ENCODE measurements at places on chromosomes 6 and 20.

DNA sequence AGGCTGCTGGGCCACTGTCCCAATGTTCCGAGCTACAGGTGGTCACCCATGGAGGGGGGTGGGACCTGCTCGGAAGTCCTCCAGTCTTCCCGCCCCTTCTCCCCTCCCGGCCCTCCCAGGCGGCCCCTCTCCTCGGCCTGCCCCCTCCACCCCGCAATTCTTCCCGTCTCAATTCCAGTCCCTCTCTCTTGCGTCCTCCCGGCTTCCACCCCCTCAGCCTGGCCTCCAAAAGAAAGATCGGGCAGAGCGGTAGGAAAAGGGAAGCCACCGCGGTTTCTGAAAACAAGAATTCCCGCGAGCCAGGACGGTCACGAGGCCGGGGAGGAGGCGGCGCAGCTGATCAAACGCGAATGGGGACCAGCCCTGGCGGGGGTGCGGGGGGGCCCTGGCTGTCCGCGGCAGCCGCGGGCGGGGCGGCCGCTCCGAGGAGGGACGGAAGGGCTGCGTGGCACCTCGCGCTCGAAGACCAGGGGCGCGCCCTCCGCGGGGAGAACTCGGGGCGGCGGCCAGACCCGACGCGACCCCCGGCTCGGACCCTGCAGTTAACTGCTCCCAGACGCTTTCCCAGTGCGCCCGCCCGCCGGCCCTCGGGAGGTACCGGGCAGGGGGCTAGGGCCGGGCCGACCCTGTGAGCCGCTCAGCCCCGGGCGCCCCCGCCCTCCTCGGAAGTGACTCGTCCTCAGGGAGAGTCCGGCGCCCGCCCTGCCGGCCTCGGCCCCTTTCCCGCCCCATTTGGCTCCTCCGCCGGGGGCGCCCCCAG, 1.0 kb downstream of the PXDC1 start:
- peak; percentile 38 for DNase-seq

DNA sequence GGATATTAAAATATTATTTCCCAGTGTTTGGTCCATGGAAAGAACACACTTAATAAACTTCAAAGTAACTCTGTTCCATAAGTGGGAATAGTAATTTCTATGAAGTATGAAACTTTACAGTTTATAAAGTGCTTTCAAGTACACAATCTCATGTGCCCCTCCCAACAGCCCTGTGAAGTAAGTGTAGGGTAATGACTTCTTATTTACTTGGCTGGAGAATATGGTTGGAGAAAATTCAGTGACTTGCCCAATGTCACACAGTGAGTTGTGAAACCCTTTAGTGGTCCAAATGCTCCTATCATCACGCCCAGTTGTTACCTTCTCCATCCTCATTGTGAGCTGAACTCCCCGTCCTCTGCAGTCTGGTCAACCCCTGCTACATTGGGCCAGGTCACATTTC, 141.2 kb downstream of the PDE7B start:
- DNase-seq: no peak

GRCh38 chr6:14584450-14584849, 466.9 kb downstream of the CD83 start:
- DNase-seq: no peak

DNA sequence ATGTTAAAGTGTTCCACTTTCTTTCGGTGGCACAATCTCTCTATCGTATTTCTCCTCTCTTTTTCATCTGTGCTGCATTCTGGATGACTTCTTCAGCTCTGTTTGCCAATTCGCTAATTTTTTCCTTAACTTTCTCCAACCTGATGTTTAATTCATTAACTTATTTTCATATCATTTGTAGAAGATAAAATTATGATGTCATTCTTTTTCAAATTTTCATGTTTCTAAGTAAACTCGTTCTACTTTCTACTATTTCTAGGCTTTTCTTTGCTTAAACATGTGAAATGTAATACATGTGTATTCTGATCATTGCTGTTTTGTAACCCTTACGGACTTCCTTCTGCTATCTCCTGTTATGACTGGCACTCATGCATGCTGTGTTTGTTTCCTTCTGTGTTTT, 648.4 kb downstream of the QKI start:
- no peak for DNase-seq

DNA sequence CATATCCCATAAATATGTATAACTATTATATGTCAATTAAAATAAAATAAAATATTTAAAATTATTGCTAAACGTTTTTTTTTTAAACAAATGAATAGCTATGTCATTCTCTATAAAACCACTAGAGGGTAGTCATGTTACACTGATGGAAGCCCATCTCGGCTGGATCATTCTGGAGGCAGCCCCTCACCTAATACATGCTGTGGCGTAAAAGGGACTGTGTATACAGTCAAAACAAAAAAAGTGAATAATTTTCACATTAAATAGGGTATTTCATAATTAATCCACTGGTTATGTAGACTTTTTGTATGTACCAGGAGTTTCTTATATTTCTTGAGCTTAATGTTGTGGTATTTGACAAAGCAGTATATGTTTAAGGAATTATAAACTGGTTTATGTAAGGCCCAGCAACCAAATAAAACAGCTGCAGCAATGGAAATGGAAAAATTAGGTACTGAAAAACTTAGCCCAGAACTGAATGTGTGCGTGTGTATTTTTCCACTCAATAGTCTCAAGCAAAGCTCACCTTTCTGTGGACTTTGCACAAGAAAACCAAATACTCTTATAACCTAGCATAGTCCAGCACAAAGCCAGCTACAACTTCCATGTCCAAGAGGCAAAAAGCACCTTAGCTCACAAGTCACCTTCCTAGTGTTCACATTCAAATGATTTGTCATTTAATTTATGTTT, 81.7 kb downstream of the COL9A1 start:
- DNase-seq: peak; percentile 46

DNA sequence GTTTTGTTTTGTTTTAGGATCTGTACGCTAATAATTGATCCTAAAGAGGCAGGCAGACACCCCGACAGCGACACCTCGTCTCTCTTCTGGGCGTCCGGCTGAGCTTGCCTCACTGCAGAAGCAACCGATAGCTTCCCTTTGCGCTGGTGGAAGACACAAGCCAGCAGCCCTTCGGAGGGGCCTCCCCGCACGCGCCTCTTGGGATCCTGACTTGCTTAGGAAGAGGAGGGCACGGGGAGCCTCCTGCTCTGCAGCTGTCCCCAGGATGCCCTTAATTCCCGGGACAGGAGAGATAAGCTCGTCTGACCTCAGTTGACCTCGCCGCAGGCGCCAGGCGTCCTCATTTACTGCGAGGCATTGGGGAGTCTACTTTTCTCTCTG, 94.0 kb downstream of the CD83 start:
- DNase-seq: peak; percentile 7

- no peak for DNase-seq
These were observed 2.6 kb downstream of the SIM1 start for GRCh38 chr6:100461917-100462705.

- no peak for DNase-seq
These were observed 49.6 kb upstream of the PDE7B start for GRCh38 chr6:135801755-135802465.

DNA sequence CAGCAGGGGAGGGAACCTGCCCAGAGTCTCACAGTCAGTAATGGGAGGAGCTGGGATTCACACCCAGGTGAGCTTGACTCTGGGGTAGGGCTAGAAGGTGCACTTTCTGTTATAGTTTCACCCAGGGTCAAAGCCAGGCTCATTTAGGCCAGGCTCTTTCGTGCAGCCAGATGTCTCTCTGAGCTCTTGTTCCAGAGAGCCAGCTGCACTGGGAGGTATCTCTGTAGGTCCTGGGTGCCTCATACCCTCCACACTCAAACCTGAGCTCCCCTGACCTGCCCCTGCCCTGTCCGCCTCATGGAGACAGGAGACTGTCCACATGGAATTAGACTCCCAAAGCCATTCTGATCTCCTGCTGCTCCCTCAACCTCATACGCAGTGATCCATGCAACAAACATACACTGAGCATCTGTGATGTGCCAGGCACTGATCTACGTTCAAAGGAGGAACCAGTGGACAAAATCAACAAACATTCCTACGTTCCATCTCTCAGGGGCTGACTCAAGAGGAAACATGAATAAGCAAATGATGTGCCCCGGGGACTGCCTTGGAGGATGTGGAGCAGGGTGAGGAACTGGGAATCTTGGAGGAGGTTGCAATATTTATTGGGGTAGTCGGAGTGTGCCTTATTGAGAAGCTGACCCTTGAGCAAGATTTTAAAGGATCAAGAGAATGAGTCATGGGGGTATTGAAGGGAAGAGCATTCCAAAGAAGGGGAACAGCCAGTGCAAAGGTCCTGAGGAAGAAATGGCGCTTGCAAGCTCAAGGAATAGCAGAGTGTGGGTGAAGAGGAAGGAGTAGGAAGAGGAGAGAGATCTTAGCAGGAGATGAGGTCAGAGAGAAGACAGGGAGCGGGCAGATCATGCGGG, 71.3 kb upstream of the TOX2 start:
- DNase-seq: no peak

- DNase-seq: no peak
These were observed 21.4 kb upstream of the SCUBE3 start for GRCh38 chr6:35192301-35192860.

DNA sequence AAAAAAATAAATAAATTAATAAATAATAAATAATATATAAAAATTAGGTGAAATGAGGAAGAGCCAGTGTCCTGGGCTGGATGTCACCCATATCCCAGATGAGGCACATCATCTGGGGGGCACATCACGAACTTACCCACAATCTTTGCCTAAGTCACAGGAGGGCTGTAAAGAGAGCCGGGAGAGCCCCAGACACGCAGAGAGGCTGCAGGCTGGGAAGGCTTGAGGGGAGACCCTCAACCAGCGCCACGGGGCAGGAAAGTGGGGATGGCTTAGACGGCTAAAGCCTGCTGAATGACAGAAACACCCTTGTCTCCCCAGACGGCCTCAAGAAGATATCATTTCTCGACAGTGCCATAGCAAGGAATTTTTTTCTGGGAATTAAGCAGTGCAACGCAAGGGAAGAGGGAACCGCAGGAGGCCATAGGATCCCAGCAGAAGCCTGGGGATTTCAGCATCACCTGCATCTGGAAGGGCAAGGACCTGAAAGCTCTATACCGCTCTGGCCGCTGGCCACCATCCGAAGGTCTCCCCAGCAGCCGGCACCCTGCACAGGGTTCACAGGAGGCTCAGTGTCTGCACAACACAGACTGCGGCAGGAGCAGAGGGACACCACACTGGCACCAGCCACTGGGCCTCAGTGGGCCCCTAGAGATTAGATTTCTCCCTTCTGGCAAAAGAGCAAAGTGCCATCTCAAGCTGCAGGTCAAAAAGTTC, 22.8 kb upstream of the NXT1 start:
- DNase-seq: no peak

DNA sequence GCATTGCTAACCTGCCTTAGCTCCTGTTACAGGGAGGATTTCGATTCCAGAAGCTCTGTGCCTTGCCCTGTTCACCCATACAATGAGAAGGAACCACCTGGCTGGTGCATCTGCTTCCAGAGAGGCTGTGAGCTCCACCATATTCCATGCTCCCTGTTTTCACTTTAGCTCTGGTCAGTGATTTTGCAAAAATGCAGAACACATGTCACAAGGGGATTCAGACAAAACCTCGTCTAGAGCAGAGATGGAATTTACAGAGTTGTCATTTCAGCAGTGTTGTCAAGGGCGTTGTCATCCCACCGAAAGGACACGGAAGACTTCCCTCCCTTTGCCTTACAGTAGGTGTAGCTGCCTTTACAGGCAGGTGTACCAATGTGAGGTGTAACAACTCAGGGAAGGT, 223.0 kb upstream of the ARID1B start:
- no peak for DNase-seq

- DNase-seq: no peak
These were observed 427.7 kb upstream of the NOX3 start for GRCh38 chr6:155883334-155883731.

DNA sequence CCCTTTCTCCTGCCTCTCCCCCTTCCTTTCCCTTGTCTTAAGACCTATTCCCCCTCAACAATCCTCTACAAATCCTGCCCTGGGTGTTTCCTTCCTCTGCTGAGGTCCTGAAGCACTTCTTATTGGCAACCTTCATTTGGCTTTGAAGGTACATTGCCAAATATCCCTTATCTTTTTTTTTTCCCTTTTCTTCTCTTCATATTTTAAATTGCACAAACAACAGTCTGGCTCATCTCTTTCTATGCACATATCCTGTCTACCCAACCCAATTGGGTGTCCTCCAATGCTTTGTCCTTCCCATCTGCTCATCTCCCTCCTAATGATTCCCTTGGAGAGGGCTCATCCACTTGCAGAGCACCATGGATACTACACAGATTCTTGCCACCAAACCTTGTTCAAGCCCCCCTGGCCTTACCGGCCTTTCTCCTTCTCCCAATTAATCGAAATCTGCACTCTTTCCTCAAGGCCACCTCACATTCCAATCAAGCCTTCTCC, 537.9 kb upstream of the JARID2 start:
- DNase-seq: no peak

DNA sequence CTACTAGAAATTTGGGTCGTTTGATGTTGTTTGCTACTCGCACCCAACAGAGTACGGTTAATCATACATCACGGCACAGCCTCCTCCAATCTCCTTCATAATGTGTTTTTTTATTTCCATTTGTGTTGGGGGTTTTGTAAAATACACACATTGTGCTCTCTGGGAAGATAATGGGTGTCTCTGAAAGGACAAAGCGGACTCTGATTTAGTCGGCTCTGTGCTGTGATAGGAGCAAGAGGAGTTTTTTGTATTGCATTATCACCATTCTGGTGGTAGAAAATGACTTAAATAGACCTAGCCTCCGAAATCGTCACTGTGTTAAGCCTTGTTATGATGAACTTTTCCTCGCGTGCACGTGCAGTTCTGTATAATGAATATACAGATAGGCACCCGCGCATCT, 196.3 kb downstream of the CDH4 start:
- no peak for DNase-seq

DNA sequence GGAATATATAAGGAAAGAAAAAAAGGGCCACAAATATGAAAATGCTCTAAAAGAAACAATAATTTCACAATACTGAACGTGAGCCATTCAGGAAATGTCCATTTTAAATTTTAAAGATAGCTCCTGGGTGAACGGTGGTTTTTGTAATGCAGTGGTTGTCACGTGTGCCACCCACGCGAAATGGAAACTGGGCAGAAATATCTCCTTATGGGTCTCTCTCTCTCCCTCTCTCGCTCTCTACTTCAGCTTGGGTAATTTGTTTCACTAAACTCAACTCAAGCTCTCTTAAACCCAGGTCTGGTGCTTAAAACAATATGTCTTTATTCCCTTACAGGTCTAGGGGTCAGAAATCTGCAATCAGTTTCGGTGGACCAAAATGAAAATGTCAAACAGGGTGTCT, 150.8 kb downstream of the OR2B2 start:
- no peak for DNase-seq

DNA sequence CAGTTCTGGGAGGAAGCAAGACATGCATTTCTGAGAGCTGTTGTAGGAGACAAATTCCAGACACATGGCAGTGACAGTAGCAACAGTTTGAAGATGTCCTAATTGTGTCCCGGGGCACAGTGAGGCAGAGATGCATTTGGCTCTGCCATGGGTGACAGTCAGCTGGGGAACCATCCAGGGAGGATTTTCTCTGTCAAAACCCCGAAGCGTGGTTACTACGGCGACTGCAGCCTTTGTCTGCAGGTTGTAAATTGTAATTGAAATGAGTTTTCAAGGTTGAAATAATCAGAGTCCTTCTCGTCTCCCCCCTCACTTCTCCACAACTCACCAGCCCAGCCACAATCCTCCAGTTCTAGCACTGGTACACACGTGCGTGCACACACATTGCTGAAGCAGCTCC, 100.1 kb downstream of the GRM4 start:
- DNase-seq: no peak

Data from NCI-H774 (cell line).